Activated T-cell treated with anti-CD3 and anti-CD28 coated beads, Interleukin-2, amount 50 U/mL, for 72 hours (primary cell): ENCODE measurements at places on chromosomes 1 and 21.

- DNase-seq = no peak
Observed at GRCh38 chr1:17020502-17020901, 8.8 kb upstream of the ATP13A2 start.

- peak; percentile 68 for DNase-seq
Observed at GRCh38 chr1:161119092-161119903, 1.4 kb downstream of the NIT1 start.

- no peak for DNase-seq
Observed at GRCh38 chr1:160367934-160368923, 1.4 kb downstream of the NHLH1 start.

GRCh38 chr1:192986110-192986747 lies 72.9 kb downstream of the UCHL5 start:
- DNase-seq = peak; percentile 73

DNA sequence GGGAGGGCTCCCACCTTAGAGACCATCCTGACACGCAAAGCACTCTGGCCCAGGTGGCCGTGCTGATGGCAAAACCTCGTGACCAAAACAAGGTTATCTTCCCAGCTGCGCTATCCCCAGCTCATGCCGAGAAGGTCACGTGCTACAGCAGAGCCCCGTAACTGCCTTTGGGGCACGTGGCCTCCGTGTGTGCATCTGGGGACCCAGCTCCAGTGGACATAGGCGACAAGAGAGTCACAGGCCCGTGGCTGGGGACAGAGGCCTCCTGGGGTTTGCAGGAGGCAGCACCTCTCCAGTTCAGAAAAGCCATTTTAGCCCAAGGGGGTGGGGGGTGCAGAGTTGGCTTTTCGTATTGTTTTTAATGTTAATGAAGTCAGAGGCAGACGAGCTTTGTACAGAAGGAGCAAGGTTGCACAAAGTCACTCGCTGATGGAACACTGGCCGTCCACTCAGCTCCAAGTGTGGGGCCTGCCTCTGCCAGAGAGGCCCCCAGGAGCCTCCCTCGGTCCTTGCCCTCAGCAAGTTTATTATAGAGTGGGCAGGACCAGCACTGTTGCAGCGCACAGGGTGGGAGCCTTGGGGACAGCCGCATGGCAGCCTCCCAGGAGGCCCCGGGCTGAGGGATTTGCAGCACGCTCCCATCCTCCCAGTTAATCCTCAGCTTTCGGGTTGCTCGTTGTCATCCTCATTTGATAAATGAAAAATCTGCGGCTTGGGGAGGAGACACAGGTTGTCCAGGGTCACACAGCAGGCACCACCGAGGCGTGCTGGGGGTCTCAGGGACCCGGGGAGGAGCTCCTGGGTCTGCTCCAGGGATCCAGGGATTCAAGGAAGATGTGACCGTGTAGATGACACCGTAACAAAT lies 8.0 kb upstream of the PDE9A start:
- no peak for DNase-seq
